Effector memory CD8-positive, alpha-beta T cell (primary cell): ENCODE measurements at places on chromosomes 12 and 14.

DNA sequence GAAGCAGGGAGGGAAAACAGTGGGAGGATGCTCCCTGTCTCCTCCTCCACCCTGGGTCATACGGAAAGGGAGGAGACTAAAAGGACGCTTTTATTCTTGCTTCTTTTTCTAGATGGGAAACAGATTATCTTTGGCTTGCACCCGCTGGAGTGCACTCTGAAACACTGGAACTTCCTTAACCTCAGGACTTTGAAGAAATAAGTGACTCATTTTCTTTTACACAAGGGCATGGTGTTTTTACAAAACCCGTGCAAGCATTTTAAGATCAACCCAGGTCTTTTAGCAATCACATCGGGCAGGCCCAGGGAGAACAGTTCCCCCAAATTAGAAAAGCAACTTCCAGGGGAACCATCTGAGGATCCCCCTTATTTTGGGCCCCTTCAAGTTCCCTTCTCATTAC lies 80.9 kb upstream of the TSPAN11 start:
- no peak for DNase-seq

GRCh38 chr12:131856366-131857097 lies 28.3 kb downstream of the MMP17 start:
- no peak for DNase-seq

GRCh38 chr14:34678306-34678705 lies 36.1 kb downstream of the CFL2 start:
- no peak for DNase-seq

GRCh38 chr14:64210216-64210615 lies 84.0 kb downstream of the ESR2 start:
- no peak for DNase-seq

GRCh38 chr14:49732896-49733295 lies 35.1 kb upstream of the KLHDC2 start:
- DNase-seq: no peak

- no peak for DNase-seq
Observed at GRCh38 chr14:99271221-99271941, 616 bp downstream of the BCL11B start.
